ENCODE measurements at places on chromosomes 4 and X.

DNA sequence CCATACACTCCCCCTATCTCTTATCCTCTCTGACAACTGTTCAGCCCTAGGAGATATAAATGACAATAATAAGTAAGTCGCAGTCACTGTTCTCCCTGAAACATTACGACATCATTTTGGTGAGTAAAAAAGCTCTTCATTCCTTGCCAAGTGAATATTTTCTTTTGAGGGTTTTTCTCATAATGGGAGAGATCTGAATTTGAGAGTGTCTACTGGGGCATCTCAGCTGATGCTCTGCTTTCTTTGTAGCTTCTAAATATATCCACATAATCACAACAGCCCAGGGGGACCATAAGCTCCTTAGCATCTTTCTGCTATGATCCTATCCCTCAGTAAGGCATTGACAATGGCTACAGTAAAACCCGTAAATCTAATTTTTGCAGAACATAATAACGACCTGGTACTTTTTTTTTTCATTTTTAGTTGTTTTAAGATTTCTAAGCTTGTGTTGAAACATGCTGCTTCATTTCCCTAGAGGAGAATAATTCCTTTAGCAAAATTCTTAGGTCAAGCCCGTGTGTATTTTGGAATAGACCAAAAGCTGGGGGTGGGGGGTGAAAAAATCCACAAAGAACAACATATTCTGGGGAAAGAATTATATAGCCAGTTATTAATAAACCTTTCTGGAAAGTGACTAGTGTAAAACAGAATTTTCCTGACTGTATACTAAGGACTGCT lies 78.1 kb upstream of the GPM6B start:
- no peak for DNase-seq

DNA sequence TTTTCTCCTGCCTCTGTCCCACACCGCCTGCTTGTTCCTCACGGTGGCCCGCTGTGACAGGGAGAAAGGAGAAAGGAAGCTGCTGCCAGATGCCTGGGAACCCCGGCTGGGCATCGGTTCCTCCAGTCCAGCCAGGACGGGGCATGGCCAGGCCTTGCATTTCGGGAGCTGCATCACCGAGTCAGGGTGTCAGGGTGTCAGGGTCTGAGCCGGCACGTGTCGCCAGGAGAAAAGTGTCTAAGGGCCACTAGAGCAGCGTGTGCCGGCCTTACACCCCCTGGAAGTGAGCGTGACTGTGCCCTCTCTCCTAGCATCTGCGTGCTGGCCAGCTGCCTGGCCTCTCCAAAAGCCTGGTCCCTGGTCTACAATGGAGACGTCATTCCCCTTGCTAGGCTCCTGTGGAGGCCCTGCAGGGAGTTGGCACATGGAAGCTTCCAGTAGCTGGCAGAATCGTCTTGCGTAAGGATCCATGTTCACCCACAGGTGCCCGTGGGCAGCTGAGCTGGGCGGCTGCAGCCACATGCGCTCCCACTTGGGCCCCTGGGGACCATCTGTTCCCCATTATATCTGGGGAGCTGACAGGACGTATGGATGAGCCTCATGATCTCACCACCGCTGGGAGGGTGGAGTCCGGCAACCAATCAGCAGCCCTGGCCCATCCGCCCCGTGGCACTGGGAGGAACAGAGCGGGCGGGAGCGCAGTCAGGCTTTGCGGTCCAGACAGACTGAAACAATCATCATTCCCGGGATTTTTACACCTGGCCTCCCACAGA lies 39.9 kb upstream of the HMX1 start:
- DNase-seq, result no peak

DNA sequence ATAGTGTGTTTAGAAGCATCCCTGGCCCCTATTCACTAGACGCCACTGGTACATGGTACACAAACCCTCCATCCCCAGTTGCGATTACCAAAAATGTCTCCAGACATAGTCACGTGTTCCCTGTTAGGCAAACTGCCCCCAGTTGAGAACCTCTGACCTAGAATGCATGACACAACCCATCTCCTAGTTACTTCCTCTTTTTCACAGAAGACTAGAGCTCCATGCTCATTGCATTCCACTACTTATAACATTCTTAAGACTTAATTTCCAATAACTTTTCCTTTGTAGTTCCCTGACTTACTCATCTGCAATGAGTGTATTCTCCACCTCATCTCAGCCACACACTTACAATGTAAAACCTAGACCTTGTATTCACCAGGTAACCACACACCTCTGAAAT lies 68.6 kb downstream of the PRSS12 start:
- DNase-seq, result no peak

GRCh38 chrX:40474645-40475044 lies 106.1 kb upstream of the ATP6AP2 start:
- DNase-seq, result no peak

DNA sequence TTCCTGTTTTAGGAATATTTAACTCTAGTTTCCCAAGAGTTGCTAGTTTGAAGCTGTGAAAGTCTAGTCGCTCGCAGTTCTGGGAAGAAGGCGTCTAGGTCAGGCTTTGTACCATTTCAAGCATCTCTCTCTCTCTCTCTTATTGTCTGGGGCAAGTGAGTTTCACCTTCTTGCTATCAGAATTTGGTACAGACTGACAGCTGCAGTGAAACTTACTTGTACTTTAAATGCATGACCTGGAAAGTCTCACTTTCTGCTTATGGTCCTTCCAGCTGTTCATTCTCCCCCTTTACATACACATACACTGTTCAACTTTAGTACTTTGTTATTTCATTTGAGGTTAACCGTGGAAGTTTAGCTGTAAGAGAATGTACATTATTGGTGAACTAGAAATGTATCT lies 4.4 kb downstream of the FRMPD4 start:
- DNase-seq, result no peak

GRCh38 chr4:55363691-55364351 lies 17.8 kb downstream of the SRD5A3 start:
- no peak for DNase-seq

DNA sequence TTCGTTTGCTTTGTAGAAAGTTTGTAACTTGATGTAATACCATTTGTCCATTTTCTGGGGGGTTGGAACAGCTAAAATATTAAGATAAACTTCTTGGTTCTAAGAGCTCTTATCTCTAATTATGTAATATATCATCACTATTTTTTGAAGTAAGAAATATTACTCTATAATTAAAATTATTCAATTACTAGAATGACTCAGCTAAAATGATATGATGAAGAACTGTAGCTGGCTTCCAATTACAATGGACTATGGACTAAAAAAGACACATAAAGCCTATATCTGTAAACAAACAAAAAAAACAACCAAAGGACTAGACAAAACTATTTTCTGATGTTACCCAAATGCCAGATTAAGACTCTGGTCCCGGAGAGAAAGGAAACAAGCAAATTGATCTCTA lies 569.4 kb downstream of the PCDH18 start:
- DNase-seq, result no peak

DNA sequence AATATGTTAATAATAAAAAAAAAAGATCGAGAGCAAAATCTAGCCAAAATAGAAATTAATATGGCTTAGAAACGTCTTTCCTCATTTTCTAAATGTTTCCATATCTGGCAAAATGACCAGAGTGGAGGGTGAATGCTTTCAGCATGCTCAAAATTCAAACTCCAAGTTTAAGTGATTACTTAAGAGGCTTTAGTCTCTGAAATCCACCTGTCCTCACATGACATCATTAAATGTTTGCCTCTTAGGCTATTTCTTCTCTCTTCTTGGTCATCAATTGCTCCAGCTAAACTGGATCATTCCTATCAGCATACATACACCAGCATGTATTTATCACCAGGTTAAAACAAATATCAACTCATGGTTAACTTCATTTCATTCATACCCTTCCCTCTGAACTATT lies 54.5 kb upstream of the ATXN3L start:
- DNase-seq, result no peak

DNA sequence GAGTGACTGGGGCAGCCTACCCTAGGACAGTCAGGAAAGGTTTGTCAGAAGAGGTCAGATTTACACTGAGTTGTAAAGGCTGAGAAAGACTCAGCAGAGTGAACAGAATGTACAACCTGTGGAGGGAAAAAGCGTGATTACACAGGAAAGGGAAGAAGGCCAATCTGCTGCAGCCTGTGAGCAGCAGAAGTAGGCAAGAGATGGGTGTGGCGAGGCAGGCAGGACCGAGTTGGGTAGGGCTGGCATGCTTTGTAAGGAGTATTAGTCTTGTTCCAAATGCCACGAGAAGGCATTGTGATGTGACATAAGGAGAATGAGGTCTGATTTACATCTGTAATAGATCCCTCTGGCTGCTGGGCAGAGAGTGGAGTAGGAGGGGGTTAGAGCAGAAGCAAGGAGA lies 12.6 kb downstream of the SGMS2 start:
- no peak for DNase-seq

DNA sequence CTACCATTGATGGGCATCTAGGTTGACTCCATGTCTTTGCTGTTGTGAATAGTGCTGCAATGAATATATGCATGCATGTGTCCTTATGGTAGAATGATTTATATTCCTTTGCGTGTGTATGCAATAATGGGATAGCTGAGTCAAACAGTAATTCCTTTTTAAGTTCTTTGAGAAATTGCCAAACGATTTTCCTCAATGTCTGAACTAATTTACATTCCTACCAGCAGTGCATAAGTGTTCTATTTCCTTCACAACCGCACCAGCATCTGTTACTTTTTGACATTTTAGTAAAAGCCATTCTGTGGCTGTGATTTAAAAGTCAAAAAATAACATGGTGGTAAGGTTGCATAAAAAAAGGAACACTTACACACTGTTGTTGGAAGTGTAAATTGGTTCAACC lies 103.1 kb upstream of the FAM47B start:
- no peak for DNase-seq
